ENCODE measurements at places on chromosomes 1 and 21.

GRCh38 chr1:52725903-52726264 is 369 bp upstream of the ZYG11B start:
- DNase-seq, result no peak

DNA sequence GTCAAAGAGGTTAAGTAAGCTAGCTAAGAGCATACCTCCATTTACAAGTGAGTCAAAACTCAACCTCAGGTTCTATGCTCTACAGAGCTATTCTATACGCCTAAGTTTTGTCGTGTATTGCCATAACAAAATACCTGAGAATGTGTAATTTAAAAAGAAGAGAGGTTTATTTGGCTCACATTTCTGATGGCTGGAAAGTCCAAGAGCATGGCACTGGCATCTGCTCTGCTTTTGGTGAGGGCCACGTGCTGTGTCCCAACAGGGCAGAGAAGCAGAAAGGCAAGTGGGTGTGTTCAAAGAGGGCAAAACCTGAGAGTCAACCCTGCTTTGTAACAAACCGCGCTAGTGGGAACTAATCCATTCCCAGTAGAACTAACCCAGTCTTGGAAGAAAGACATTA is 60.9 kb upstream of the POU2F1 start:
- DNase-seq, result no peak

- no peak for DNase-seq
These were observed 176.9 kb upstream of the LMO4 start for GRCh38 chr1:87151500-87152421.

GRCh38 chr21:15009837-15010363 is 54.9 kb downstream of the NRIP1 start:
- DNase-seq, result peak; percentile 17

GRCh38 chr1:58768971-58769808 is 14.7 kb downstream of the JUN start:
- DNase-seq, result peak; percentile 67

GRCh38 chr1:1433804-1434130 is 1.7 kb upstream of the VWA1 start:
- peak; percentile 19 for DNase-seq

- DNase-seq, result no peak
These were observed 33.9 kb upstream of the COL6A2 start for GRCh38 chr21:46063734-46064680.
